ENCODE measurements at places on chromosomes 1 and 21. TPM values are rescaled to one million over a fixed set of nuclear protein-coding genes. Genes with fewer than 3 reads are reported as not detected.
A peak's percentile ranks its signal among the peaks of the same experiment; 100 is the strongest.

DNA sequence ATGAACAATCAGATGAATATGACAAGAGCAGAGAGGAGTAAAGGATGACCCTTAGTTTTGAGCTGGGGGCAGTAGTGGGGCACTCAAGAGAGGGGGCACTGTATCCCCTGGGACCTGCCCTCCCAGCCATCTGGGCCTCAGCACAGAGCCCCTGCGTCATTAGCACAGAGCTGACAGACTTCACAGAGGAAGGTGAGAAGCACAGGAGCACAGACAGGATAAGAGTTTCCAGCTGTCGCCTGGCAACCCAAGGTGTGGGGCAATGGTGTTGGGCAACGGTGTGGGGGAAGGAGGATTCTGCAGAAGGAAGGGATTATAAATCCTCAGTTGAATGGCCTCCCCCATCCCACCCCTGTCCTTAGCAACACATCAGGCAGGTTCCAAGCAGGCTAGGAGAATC lies 30.2 kb downstream of the RAB3B start:
- no peak for DNase-seq
- no peaks in the 10 kb centered on the region for H3K36me3 ChIP-seq
- no peak overlapping the region for H3K27ac ChIP-seq
- H3K27me3 ChIP-seq, result no peaks in the 10 kb centered on the region
- H3K4me1 ChIP-seq, result no peaks in the 10 kb centered on the region

DNA sequence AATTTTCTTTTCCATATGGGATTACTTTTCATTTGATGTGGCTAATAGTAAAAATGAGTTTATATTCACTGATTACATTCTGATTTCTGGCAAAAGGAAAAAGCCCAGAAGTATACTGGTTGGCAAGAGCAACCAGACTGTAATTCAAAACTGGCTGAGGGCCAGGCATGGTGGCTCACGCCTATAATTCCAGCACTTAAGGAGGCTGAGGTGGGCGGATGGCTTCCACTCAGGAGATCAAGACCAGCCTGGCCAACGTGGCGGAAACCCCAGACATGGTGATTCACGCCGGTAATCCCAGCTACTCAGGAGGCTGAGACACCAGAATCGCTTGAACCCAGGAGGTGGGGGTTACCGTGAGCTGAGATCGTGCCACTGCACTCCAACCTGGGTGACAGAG lies 14.5 kb downstream of the SYT11 start:
- H3K4me3 ChIP-seq, result no peak overlapping the region
- no peak overlapping the region for H3K27ac ChIP-seq
- no peaks in the 10 kb centered on the region for H3K4me1 ChIP-seq
- H3K27me3 ChIP-seq, result no peaks in the 10 kb centered on the region
- no peaks in the 10 kb centered on the region for H3K36me3 ChIP-seq

Gene PCAT6
- total RNA-seq, result 0.51 TPM

DNA sequence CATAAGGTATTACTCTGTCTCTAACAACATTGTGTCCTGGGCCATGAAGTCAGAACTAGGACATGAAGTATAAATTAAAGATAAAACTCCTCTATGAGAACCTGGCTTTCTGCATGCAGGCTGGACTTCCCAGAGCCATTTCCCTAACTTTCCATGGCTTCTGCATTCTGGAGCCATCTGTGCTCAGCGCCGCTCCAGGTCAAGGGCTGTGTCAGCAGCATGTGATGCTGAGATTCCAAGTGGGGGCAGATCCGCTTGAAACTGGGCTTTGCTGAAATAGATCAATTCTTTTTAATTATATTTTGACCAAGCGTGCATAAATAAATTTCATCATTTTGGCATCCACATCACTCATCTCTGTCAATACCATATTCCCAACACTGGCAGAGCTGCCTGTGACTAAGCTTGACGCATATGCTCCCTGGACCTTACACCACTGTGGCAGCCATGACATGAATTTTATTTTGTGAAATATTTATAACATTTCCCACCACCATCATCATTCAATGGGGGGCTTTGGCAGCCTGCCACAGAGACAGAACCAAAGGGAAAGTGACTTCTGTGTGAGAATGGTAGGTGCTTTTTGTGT lies 110.4 kb upstream of the KCNK1 start:
- no peaks in the 10 kb centered on the region for H3K36me3 ChIP-seq
- H3K27me3 ChIP-seq, result no peaks in the 10 kb centered on the region
- no peaks in the 10 kb centered on the region for H3K4me1 ChIP-seq
- DNase-seq, result no peak
- H3K4me3 ChIP-seq, result no peak overlapping the region

DNA sequence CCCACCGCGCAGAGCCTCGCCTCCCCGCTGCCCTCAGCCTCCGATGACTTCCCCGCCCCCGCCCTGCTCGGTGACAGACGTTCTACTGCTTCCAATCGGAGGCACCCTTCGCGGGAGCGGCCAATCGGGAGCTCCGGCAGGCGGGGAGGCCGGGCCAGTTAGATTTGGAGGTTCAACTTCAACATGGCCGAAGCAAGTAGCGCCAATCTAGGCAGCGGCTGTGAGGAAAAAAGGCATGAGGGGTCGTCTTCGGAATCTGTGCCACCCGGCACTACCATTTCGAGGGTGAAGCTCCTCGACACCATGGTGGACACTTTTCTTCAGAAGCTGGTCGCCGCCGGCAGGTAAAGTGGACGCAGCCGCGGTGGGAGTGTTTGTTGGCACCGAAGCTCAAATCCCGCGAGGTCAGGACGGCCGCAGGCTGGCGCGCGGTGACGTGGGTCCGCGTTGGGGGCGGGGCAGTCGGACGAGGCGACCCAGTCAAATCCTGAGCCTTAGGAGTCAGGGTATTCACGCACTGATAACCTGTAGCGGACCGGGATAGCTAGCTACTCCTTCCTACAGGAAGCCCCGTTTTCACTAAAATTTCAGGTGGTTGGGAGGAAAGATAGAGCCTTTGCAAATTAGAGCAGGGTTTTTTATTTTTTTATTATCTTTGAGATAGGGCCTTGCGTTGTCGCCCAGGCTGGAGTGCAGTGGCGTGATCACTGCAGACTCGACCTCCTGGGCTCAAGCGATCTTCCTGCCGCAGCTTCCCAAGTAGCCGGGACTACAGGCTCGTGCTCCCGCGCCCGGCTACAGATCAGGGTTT lies at the start of gene PMF1:
PMF1 (plus strand) TSS at position 175 of the 811 bp plus-strand sequence; CDS start at position 184, 9 bp downstream.
- DNase-seq, result peak; percentile 93
- H3K36me3 ChIP-seq, result peaks cover 17% of the 10 kb centered on the region
- H3K27me3 ChIP-seq, result no peaks in the 10 kb centered on the region
- peak within 1 kb of the TSS; percentile 93 for H3K27ac ChIP-seq

Gene KIF26B
- total RNA-seq, result 0.11 TPM

GRCh38 chr1:10709165-10709564 lies 87.3 kb downstream of the CASZ1 start:
- H3K36me3 ChIP-seq, result no peaks in the 10 kb centered on the region
- DNase-seq, result no peak
- H3K4me3 ChIP-seq, result no peak overlapping the region
- no peaks in the 10 kb centered on the region for H3K4me1 ChIP-seq
- no peak overlapping the region for H3K27ac ChIP-seq

Gene C2CD4D
- 2.0 TPM for total RNA-seq

DNA sequence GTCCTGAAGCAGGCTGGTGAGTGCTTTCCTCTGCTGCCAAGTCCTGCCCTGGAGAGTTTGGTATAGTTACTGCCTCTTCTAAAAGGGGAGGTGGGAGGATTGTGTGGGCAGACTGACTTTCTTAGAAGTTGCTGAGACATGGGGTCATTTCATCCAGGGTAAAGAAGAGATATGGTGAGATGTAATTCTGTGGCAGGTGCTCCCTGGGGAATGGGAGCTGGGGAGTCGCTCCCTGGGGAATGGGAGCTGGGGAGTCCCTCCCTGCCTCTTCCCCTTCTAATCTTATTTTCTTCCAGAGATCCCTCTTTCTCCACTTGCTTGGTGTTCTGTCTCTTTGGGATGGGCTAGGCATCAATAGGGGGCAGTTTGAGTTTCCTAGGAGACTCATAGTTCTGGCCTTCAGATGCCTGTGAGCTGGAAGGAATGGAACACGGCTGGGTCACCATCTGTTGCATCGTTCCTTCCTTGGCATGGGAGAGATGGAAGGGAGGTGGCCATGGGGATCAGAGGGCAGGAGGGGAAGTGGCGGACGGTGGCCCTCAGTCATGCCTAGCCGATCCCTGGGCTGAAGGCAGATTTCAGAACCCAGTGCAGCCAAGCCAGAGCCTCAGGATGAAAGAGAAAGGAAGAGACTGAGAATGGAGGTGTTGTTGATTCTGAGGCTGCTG lies 59.0 kb downstream of the NFASC start:
- H3K27ac ChIP-seq, result no peak overlapping the region
- H3K27me3 ChIP-seq, result peaks cover 9% of the 10 kb centered on the region
- no peak overlapping the region for H3K4me3 ChIP-seq

DNA sequence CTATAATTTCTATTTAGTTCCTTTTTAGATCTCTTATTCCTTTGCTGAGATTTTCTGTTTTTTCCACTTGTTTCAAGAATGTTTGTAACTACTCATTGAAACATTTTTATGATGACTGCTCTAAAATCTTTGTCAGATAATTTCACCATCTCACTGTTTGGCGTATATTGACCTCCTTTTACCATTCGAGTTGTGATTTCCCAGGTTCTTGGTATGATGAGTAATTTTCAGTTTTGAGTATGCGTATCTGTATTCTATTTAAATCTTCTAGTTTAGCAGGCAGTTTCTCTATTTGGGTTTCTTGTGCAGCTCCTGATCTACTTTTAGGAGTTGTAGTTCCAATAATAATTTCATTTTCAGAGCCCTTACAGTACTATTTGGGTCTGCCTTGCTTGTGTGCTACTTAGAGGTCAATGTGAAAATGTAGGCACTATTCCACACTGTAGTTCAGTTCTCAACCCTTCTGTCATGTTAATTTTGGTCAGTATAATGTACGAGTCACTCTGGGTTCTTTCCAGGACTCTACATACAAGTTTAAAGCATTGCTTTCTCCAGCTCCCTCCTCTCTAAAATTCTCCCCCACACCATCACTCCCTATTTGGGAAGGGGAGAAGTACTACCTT lies 115.5 kb downstream of the ACBD6 start:
- no peak for DNase-seq
- H3K4me1 ChIP-seq, result no peaks in the 10 kb centered on the region
- H3K27me3 ChIP-seq, result no peaks in the 10 kb centered on the region
- H3K27ac ChIP-seq, result no peak overlapping the region
- H3K36me3 ChIP-seq, result no peaks in the 10 kb centered on the region

- no peaks in the 10 kb centered on the region for H3K36me3 ChIP-seq
- no peaks in the 10 kb centered on the region for H3K27me3 ChIP-seq
- peak overlapping the region; percentile 27 for H3K4me3 ChIP-seq
- peaks cover 35% of the 10 kb centered on the region for H3K4me1 ChIP-seq
Observed at GRCh38 chr1:172394811-172395210, 25.7 kb upstream of the C1orf105 start.

- peaks cover 7% of the 10 kb centered on the region for H3K4me1 ChIP-seq
- no peak overlapping the region for H3K4me3 ChIP-seq
- peak; percentile 38 for DNase-seq
- H3K27ac ChIP-seq, result no peak overlapping the region
- H3K27me3 ChIP-seq, result no peaks in the 10 kb centered on the region
Observed at GRCh38 chr1:151534662-151535278, 5.3 kb upstream of the TUFT1 start.

Gene TDRKH
- total RNA-seq, result 17.4 TPM

Gene PEAR1
- total RNA-seq, result not detected

- no peaks in the 10 kb centered on the region for H3K27me3 ChIP-seq
- no peaks in the 10 kb centered on the region for H3K4me1 ChIP-seq
Observed at GRCh38 chr1:116455509-116455908, 82.5 kb downstream of the ATP1A1 start.

DNA sequence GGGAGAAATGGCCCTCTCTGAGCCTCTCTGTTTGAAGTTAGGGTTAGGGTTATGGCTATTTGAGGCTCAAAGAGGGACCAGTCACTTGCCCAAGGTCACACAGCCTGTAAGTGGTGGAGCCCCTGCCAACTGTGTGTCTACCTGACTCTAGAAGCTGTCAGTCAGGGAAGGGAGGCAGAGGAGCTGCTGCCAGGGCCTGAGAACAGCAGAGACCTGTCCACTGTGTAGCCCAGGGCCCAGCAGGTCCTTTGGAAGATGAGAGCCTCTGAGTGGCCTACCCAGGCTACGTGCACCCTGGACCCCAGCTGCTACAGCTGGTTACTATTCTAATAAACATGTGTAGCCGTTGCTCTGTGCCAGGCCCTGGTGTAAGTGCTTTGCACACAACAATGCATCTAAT lies 15.1 kb upstream of the EDN2 start:
- no peaks in the 10 kb centered on the region for H3K4me1 ChIP-seq
- H3K27me3 ChIP-seq, result no peaks in the 10 kb centered on the region
- DNase-seq, result no peak
- no peak overlapping the region for H3K27ac ChIP-seq
- no peak overlapping the region for H3K4me3 ChIP-seq
- H3K36me3 ChIP-seq, result no peaks in the 10 kb centered on the region

Gene TRAF5
- total RNA-seq, result 30.7 TPM

GRCh38 chr1:14848625-14849024 lies 250.1 kb downstream of the KAZN start:
- H3K27ac ChIP-seq, result no peak overlapping the region
- H3K27me3 ChIP-seq, result no peaks in the 10 kb centered on the region
- no peak for DNase-seq
- H3K36me3 ChIP-seq, result no peaks in the 10 kb centered on the region

- H3K36me3 ChIP-seq, result no peaks in the 10 kb centered on the region
- H3K4me1 ChIP-seq, result no peaks in the 10 kb centered on the region
- DNase-seq, result no peak
- H3K27me3 ChIP-seq, result no peaks in the 10 kb centered on the region
Observed at GRCh38 chr1:81327103-81327710, 473.5 kb upstream of the ADGRL2 start.

Gene B3GALT5
- not detected for total RNA-seq

- H3K27ac ChIP-seq, result no peak overlapping the region
- no peaks in the 10 kb centered on the region for H3K27me3 ChIP-seq
- no peaks in the 10 kb centered on the region for H3K36me3 ChIP-seq
- H3K4me3 ChIP-seq, result no peak overlapping the region
- DNase-seq, result no peak
- H3K4me1 ChIP-seq, result no peaks in the 10 kb centered on the region
Observed at GRCh38 chr1:14443164-14443787, 155.2 kb upstream of the KAZN start.

DNA sequence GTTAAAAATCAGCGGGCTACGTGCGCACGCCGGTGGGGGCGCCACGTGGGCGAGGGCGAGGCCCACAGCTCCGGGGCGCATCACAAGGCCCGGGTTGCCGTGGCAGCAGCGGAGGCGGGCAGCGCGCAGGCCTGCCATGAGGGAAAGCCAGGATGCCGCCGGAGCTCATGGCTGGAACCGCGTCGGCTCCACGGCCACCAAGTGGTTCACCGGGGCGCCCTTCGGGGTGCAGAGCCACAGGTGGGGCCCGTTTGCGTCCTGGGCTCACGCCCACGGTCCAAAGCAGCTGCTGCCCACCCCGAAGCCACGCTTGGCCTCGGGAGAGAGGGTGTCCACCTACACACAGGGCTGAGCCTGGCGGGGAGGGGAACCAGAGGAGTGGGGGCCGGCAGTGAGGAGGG lies 4.9 kb upstream of the TTC22 start:
- H3K4me3 ChIP-seq, result no peak overlapping the region
- DNase-seq, result no peak
- H3K27ac ChIP-seq, result no peak overlapping the region
- H3K4me1 ChIP-seq, result peaks cover 34% of the 10 kb centered on the region

GRCh38 chr21:27407271-27407670 lies 440.4 kb upstream of the ADAMTS5 start:
- no peak overlapping the region for H3K4me3 ChIP-seq
- no peak for DNase-seq
- no peak overlapping the region for H3K27ac ChIP-seq
- H3K36me3 ChIP-seq, result no peaks in the 10 kb centered on the region
- no peaks in the 10 kb centered on the region for H3K4me1 ChIP-seq
